ENCODE measurements at places on chromosomes 12 and 14.

DNA sequence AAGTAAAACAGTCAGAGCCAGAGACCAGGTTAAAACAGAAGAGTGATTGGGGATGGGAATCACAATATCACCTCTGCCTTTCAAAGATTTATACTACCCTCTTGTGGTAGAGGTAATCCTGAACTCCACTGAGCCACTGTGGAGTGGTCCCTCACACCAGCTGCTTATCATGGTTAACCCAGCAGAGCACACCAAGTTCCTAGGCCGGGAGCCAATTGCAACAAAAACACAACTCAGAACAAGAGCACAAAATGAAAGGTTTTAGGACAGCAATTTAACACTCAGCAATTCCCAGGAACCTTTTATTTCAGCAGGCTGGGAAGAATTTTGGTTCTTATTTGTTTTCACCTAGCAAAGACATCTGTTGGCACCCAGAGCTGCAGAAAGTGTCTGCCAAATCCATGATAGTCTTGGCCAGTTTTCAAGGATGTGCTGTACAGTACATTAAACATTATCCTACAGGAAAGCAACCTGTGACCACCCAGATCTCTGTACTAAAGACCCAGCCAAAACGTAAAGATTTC, 220.5 kb upstream of the ATXN7L3B start:
- DNase-seq = no peak

DNA sequence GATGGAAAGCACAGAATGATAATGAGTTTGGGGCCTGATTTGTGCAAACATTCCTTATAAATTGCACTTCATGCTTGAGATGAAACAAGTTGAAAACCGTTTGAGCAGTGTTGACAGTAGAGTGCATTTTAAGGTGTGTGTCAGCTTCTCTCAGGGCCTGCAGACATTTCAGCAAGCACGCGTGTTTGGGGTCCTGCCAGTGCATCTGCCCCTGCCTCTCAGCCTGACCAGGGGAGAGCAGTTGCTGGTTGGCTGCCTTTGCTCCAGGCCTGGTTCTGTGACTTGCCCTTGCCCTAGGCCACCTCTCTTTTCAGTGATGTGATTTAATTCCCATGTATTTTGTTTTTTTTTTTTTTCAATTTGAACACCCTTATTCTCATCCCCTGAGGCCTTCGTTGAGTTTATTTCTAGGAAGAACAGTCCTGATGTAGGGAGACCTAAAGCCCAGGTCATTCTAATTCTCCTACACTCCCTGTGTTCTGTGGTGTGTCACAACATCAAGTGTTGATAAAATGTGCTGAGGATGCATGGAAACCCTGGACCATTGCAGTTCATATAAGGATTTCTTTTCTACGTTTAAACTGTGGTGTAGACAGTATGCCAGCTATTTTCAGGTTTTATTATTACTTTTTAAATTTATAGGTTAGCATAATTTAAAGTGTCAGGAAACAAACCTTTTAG, 40.1 kb upstream of the AMN start:
- no peak for DNase-seq

GRCh38 chr14:89620436-89620835, 203.4 kb upstream of the FOXN3 start:
- no peak for DNase-seq

DNA sequence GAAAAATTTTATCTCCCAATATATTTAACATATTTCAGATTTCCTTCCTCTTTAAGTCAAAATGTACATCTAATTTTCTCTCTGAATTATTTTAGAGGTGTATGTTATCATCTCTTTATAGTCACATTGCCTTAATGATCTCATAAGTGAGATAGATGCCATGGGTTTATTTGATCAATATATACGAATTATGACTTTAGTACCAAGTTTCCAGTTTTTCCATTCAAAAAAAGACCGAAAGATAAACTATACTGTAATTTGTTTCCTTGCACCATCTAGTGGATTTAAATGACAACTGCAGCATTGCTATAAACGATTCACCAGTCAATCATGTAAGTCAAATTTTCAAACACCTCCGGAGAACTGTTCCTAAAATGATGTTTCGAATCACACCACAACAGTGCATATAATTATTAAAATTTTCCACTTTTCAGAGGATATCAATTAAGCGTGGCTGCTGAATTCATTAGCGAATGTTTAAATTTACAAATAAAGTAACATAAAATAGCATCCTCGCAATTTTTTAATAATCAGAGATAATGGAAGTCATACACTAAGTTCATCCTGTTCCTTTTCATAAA, 419 bp upstream of the ATXN7L3B start:
- DNase-seq = no peak

DNA sequence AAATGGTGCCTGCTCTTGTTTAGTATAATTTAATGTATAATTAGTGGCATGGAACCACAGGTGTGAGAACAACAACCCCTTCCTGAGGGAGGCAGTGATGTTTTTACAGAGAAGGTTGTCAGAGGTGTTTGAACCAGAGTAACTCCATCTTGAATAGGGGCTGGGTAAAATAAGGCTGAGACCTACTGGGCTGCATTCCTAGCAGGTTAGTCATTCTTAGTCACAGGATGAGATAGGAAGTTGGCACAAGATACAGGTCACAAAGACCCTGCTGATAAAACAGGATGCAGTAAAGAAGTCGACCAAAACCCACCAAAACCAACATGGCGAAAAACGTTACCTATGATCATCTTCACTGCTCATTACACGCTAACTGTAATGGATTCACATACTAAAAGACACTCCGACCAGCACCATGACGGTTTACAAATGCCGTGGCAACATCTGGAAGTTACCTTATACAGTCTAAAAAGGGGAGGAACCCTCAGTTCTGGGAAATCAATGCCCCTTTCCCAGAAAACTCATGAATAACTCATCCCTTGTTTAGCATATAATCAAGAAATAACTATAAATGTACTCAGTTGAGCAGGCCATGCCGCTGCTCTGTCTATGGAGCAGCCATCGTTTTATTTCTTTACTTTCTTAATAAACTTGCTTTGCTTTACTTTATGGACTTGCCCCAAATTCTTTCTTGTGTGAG, 47.8 kb upstream of the LTA4H start:
- DNase-seq = no peak
